ENCODE measurements at places on chromosomes 5 and 9.

DNA sequence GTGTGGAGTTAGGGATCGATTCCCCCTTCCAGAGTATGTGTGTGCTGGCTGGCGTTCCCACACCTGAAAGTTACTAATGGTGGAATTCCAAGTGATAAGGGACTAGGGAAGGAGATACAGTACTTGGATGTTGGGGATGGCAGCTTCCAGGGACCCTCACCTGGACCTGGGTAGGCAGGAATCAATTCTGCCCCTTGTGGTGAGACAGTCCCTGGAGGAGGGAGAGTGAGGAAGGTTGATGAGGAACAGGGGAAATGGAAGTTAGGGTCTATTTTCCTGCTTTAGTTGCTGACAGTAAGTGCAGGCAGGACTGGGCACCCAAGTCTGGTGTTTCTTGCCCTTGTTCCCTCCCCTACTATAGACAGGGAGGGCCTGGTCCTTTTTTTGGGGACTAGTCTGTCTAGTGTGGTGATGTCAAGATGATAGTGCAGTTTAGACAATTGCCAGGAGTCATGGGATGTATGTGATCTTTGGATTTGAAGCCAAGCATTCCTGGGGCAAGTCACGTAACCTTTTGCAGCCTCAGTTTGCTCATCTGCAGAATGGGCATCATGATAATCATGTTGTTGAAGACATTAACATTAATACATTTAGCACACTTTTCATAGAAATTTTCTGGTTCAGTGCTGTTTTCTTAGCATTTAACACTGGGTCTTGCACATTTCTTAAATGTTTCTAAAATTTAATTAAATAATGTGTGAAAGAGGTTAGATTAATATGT is 51.7 kb downstream of the DAB2IP start:
- no peak for DNase-seq

DNA sequence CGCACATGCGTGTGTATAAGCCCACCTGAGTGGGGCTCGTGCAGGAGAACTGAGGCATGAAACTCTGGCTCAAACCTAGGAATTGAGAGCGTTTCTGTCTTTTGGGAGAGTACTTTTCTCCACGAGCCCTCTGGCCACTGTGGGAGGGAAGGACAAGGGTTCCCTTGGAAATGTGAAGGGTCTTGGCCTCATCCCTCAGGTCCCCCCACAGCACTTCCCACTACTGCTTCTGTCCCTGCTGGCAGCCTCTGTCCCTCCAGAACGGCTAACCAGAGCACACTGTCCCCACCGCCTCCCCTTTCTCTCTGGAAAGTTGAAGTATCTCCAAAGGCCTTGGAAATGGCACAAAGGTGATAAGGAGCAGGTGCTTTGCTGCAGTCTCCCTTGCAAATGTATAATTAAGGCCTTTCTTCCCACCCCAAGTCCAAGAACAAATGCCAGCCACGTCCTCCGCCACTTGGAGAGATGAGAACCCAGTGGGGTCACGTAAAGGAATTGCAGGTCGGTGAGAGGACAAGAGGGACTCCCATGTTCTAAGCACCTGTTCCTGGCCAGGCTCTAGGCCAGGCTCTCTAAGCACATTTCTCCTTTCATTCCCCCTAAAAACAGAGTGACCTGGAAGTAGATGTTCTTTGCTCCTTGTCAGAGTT is 107.9 kb upstream of the LMX1B start:
- no peak for DNase-seq

DNA sequence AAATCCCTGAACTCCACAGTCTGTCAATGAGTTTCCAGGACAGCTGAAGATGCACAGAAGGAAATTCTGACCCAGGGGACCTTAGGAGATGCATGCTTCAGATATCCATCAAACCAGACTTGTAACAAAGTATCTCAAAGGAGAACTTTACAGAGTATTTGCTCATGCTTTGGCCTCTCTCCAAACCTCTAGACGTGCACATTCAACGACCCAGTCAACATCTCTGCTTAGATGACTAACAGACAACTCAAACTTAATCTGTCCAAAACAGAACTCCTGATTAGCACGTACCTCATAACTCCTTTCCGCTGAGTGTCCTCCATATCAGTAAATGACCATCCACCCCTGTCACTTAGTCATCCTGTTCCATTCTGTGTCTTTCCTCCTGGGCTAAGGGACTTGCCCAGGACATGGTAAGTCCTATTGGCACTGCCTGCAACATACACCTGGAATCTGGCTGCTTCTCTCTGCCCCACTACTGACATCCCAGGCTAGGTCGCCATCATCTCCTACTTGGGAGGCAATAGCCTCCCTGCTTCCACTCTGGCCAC is 107.4 kb downstream of the LMNB1 start:
- DNase-seq, result no peak

- DNase-seq, result no peak
These were observed 11.4 kb downstream of the MRPL36 start for GRCh38 chr5:1788200-1788599.

- DNase-seq, result no peak
These were observed 51.2 kb downstream of the MAPKAP1 start for GRCh38 chr9:125655691-125656410.

DNA sequence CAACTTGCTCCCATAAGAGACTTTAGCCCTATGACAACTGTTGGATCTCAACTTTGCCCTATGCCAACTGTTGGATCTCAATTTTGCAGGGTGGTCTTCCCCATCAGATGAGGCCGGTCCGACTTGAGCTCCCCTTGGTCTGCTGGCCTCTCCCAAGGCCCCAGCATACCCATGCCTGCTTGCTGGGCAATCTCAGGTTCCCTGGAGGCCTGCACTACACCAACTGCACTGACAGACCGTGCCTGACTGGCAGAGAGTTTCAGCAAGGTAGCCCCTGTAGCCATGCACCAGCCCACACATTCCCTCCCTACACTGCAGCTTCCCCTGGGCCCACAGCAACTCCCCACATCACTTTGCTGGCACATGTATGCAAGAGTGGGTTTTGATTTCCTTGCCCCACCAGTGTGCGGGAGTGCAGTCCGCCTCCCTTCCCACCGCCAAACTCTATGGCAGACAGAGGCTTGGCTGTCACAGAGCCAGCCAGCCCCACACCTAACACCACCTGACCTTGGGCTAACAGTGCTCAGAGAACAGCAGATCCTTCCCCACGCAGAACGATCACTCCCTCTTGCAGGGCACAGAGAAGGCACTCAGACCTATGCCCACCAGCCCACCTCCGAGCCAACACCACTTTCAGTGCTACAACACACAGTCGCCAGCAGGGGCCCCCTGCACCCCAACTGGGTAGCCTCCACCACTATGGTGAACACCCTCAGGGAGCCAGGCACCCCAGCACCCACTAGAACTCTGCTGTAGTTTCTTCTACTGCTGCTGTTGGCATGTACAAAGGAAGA is 279.9 kb upstream of the COX7C start:
- no peak for DNase-seq

GRCh38 chr9:33309903-33310302 is 19.6 kb downstream of the NFX1 start:
- DNase-seq, result no peak

GRCh38 chr9:106799152-106799551 is 63.8 kb upstream of the ZNF462 start:
- no peak for DNase-seq

- DNase-seq, result no peak
These were observed 146.2 kb upstream of the KLF4 start for GRCh38 chr9:107635803-107636174.

DNA sequence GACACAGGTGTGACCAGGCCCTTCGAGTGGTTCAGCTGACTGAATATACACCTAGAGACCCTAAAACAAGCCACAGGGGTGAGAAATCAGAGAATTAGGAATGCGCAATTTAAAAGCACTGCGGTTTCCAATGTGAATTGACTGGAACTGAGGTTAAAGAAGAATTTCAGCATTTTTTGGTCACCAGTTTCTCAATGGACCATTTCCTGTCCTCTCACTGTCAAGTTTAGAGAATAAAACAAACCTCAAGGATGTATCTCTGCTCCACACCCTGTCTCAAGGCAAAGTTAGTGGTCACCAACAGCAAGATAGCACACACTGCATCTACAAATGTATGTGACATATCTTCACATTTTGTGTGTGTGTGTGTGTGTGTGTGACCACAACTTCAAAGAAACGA is 143.8 kb upstream of the MAP3K1 start:
- DNase-seq, result no peak
